ENCODE measurements at places on chromosomes 7 and 10.

DNA sequence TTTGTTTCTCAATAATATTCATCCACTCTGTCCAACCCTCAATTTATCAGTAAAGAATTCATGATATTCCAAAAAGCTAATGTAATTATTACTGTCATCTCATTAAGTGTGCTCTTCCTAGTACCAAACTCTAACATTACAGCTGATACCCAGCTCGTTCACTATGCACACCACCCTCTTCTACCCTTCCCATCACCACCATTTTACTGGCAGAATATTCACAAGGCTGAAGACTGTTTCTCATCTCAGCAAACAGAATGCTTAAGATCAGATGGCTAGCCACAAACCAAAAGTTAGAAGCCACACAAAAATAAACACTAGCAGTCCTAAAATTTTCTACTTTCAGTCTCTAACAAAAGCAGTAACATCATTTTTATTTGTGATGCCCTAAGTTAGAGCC, 121.5 kb downstream of the SRPK2 start:
- peak; percentile 41 for DNase-seq

DNA sequence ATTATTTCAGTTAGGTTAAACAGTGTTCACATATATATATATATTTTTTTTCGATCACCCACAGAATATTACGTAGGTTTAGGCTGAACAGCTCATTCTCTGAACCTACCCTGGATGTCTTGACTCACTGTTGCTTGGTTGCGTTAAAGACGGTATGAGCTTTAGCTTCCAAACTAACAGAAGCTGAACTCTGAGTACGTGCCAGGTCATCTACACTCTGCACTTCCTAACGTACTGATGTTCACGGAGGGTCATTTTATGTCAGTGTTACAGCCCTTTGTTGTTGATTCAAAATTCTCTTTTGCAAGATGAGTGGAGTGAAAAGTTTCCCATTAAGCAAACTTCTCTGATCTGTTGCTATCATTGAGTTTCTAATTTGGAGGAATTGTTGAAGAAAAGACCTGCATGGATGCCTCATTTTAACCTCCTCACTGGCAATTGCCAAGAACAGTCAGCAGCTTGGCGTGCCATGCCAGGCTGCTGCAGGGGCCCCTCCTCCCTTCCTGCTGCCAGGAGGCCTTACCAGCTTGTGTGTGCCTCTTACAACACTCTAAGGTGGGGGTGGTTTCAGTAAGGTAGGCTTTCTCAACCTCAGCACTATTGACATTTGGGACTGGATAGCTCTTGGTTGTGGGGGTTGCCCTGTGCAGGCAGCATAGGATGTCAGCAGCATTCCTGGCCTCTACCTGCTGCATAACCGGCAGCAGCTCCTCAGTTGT, 44.3 kb downstream of the INSYN2A start:
- no peak for DNase-seq

DNA sequence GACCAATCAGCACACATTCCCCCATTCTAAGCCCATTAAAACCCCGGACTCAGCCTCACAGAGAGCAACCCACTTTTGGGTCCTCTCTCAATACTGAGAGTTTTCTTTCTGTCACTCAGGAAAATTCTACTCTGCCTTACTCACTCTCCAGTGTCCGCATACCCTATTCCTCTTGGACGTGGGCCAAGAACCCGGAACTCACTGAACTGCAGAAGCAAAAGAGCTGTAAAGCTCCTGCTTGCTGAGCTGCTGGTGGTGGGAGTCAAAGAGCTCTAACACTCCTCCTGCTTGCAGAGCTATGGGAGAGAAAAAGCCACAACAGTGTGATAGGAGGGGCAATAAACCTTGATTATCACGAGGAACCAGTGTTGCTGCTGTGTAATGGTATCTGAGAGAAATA, 386.9 kb downstream of the POM121L12 start:
- DNase-seq: no peak

DNA sequence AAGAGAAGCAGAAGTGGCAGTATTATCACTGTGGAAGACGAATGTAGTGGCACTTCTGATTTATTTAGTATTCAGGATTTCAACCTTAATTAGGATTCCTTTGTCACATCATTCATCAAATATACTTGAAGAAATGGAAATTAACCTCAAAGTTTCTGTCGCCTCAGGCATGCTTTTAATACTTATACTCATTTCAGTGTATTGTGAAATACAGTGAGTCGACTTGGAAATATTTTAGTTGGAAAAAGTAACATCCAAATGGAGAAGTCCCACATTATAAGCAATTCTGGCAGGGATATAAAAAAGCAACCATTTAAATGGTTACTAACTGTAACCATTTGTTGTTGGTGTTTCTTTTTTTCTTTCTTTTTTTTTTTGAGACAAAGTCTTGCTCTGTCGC, 648.8 kb downstream of the ARL4A start:
- peak; percentile 13 for DNase-seq

- no peak for DNase-seq
These were observed 299.4 kb upstream of the NPVF start for GRCh38 chr7:25527665-25528170.

- no peak for DNase-seq
These were observed 7.3 kb downstream of the ASL start for GRCh38 chr7:66082886-66083415.

DNA sequence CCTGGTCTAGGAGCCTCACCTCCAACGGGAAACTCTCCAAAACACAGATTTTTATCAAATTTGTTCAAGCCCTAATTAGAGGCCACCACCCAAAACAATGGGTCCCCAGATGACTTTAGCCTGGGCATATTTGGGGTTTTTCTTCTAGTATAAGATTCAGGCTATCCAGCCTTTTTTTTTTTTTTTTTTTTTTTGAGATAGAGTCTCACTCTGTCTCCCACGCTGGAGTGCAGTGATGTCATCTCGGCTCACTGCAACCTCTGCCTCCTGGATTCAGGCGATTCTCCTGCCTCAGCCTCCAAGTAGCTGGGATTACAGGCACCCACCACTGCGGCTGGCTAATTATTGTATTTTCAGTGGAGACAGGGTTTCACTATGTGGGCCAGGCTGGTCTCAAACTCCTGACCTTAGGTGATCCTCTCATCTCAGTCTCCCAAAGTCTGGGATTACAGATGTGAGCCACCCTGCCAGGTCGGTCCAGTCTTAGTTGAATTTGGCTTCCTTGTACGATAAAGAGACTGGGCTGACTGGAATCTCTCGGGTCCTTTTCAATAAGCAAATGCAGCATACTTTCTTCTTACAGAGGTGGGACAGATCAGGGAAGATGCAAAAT, 91.4 kb upstream of the KLF6 start:
- DNase-seq: no peak

- peak; percentile 27 for DNase-seq
These were observed 375.9 kb downstream of the BMPER start for GRCh38 chr7:34281260-34281659.

DNA sequence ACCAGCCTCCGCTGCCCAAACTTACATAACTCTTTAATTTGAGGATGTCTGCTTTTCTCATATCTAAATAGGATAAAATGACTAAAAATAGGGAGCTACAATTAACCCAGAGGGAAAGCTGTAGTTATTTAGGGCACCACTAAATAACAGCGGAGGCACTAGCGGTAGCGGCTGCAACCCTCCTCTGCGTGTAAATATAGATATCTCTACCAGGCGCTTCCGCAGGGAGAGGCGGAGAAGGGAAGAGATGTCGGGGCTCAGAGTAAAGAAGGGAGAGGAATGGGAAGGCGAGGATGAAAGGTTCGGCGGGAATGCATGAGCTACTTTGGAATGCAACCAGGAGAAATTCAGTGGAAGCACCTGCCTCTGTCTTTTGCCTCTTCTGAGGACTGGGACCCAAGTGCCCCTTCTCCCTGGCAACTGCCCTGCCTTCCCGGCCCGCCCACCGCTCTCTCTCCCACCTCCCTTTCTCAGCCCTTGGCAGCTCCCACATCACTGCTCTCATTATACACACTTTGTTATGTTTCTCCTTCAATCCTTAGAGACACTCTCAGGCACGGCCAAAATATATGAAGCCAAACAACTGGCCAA, 698.3 kb downstream of the PARD3 start:
- DNase-seq: no peak

DNA sequence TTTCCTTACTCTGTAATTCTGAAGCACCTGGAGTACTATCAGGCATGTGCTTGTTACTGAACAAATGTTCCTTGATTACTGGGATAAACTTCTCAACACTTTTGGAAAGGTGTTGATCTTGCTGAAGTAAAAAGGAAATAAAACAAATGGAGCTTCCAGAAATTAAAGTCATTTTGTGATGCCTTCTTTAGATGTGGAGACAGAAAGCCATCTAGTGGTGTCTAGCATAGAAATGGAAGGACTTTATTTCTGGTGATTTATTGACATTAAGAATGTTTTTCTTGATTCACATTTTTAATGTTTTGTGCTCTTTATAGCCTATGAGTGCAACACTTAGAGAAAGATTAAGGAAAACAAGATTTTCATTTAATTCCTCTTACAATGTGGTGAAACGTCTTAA, 1.4 kb downstream of the SFR1 start:
- DNase-seq: peak; percentile 36

GRCh38 chr7:45101748-45102147, 9.7 kb downstream of the TBRG4 start:
- DNase-seq: no peak

- DNase-seq: no peak
These were observed 22.7 kb downstream of the OGDHL start for GRCh38 chr10:49739426-49739825.

DNA sequence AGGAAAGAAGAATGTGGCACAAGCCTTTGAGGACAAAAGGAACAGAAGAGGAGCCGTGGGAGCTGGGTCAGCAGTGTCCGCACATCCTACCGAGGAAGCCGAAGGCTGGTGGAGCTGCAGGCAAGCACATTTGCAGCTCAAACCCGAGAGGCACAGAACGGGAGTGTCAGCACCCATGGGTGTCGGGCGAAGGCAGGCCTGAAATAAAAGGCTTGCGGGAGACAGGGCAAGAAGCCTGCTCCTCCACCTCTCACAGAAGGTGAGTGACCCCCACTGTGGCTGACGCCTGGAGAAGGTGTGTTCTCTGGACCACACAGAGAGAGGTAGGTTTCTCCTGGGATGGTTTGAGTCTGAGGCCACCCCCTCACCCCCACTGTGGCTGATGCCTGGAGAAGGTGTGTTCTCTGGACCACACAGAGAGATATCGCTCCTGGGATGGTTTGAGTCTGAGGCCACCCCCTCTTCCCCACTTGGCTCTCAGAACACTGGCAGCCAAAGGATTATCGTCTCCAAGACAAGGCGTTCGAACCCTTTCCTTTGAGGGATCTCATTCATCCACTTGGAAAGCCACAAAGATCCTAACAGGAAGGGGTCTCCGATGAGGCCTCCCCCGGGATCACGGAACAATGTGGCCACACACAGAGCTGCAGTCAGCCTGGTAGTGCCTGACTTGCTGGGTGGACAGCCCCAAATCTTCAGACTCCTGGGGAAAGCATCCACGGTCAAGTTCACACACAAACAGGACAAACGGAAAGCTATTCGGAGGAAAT, 21.6 kb upstream of the GTPBP4 start:
- no peak for DNase-seq

- DNase-seq: peak; percentile 50
These were observed 245.0 kb upstream of the SORCS1 start for GRCh38 chr10:107409522-107409921.

- DNase-seq: no peak
These were observed 266.2 kb upstream of the PHF14 start for GRCh38 chr7:10707519-10707918.

GRCh38 chr10:78471723-78472550, 438.3 kb downstream of the RPS24 start:
- DNase-seq: no peak
